NCI-H774 (cell line): ENCODE measurements at places on chromosomes 2 and 18.

- DNase-seq: no peak
Measured at GRCh38 chr2:52289741-52290140, 1257.8 kb upstream of the NRXN1 start.

GRCh38 chr2:37080689-37081088 lies 3.5 kb downstream of the HEATR5B start:
- no peak for DNase-seq

GRCh38 chr2:10454505-10454904 lies 6.4 kb upstream of the ODC1 start:
- DNase-seq: no peak

GRCh38 chr2:233572468-233572867 lies 5.9 kb upstream of the USP40 start:
- DNase-seq: no peak

DNA sequence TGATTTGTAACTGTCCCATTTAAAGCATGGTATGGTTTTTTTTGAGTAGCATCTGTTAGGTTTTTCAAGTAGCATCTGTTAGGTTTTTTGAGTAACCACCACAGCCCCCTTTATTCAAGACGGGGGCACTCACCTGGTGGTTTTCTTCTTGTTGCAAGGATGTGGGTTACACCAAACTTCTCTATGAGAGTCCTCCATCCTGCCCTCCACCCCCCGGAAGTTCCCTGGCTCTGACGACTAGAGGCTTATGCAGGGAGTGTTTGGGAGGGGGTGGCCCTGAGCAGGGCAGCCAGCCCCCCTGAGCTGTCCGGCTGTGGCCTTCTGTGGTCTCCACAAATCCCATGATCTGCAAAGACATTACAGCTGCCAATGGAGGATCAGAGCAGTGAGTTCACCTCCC lies 39.3 kb downstream of the MTCL1 start:
- DNase-seq: no peak

GRCh38 chr2:218146056-218146455 lies 20.2 kb downstream of the CXCR2 start:
- DNase-seq: no peak
